T-helper 2 cell (primary cell): ENCODE measurements at places on chromosomes 13 and 19.

DNA sequence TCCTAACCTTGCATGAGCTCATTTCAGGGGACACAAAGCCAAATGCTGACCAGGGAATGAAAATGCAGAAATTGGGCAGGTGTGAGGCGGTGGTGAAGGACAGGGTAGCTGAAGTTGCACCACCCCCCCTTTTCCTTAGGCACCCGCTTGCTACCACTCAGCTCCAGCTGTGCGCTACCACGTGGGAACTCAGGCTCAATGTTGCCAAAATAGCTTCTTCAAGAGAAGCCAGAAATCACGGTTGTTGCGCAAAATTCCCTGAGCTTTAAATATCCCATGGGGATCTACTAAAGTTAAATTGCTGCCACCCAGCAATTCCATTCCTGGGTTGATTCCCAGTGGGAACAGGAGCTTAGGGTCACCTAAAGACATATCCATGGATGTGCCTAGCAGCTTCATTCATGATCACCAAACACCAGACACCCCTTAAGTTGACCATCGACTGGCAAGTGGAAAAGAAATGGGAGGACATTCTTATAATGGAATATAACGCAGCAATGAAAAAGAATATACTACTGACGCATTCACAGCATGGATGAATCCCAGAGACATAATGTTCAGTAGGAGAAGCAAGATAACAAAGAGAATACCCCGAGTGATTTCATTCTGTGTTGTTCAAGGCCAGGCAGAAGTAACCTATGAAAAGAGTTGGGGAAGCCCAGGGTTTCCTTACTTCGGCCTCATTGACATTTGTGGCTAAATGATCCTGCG, 12.8 kb upstream of the ADGRL1 start:
- no peak for DNase-seq

DNA sequence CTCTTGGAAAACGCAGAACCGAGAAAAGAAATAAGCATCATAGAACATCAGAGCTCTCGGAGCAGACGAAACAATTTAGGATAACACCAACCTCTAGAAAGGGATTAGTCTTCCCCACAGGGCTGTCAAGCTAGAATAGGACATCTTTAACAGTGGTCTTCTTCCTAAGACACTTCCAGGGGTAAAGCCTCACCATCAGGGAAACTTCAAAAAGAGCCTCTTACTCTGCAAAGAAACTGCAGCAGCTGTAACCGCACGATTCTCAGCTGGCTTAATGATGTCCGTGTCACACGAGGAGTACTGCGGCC, 642 bp downstream of the ZNF571 start:
- DNase-seq: no peak

GRCh38 chr19:41096353-41096752, 8.1 kb downstream of the CYP2A13 start:
- no peak for DNase-seq

- DNase-seq: peak; percentile 18
Observed at GRCh38 chr19:41792513-41793413, 3.6 kb upstream of the CEACAM3 start.

GRCh38 chr19:29056535-29056934, 156.4 kb downstream of the UQCRFS1 start:
- no peak for DNase-seq

DNA sequence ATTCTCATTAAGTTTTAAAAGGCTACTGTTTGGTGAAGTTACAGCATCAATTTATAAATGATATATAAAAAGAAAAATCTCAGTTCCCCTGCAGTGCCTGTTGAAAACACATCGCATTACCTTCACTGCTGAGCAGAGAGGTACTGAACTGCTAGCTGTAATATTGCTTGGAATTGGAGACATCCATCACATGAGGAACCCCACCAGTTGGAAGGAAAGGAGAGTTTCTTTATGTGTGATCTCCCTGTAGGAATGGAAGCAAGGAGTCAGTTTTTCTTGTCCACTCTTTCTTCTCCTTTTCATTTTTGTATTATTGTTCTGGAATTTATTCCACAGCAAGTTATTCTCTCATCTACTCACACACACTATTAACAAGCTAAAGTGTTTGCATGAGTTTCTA, 1586.0 kb upstream of the PRR20A start:
- no peak for DNase-seq

DNA sequence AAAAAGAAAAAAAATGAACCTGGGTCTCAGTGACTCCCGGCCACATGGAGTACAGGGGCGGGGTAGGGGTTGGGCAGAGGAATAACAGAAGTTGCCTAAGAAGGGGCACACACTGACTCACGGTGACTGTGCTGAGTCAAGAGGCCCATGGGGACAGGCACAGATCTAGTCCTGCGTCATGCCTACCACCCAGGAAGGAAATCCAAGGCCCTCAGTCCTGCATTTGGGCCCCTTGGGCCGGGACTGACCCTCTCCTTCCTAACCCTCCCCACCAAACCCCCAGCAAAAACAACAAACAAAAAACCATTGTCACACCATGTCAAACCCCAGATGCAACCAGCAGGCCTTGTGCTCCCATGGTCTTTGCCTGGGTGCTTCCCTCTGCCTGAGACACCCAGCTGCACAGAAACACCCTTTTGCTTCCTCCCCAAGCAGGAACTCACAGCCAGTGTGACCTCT, 9.6 kb upstream of the NOTCH3 start:
- DNase-seq: no peak

GRCh38 chr13:89227356-89227755, 1556.2 kb downstream of the SLITRK5 start:
- no peak for DNase-seq

GRCh38 chr13:99260216-99260615, 2.0 kb upstream of the GPR18 start:
- no peak for DNase-seq
